ENCODE measurements at places on chromosomes 5 and 9.

- DNase-seq, result no peak
Measured at GRCh38 chr5:156936972-156937371, 26.1 kb downstream of the TIMD4 start.

DNA sequence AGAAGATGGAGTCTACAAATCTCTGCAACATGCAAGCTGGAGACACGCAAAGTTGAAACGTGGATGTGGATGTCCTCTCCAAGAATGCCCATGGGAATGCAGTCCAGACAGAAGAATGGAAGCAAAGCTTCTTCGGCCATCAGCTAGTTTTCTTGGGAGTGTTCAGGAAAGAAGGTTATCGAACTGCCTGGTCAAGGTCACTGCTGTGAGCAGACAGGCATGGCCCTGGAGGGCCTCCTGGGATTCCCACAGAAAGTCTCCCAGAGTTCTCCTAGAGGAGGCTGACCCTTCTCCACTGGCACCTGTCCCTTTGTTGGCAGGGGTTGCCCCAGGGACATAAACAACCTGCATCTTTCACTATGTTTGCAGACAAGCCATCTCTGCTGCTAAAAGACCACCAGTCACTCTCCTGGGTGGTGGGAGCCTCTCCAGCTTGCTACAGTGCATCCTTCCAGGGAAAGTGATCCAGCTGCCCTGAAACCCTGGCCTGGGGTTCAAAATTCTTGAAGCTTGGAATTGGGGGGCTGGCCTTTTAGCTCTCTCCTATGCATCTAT lies 265.8 kb downstream of the SYK start:
- no peak for DNase-seq

DNA sequence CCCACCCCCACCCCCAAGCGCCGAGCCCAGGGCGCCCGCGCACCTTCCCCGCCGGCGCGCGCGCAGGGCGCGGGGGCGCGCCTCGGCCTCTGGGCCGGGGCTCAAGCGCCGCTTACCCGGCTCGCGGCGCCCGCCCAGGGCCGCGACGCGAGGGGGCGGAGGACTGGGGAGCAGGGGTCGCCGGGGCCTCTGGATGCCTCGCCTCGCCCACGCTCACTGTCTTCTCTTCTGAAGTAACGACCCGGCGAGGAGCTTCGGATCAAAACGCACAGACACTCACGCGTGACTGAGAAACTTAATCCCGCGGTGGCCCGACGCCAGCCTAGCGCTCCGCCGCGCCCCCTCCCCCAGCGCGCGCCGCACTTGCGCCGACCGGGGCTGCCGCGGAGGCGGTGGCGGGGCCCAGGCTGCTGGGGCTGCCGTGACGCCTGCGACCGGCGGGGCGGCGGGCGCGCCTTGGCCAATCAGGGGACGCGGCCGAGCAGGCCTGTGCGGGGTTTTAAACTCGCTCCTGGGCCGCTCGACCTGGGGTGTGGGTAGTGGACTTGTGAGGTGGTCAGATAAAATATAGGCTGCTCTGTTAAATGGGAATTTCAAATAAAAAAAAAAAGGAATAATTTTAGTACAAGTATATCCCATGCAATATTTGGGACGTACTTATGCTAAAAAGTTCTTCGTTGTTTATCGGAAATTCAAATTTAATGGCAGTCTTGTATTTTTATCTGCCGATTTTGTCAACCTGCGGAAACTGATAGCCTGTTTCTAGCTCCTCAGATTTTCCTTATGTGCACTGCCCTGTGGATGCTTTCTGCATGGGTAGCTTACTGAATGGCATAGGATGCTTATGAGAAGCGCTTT lies at the start of gene MPDZ:
MPDZ (minus strand) TSS at position 409 of the 858 bp plus-strand sequence. CDS start 29,377 bp downstream, outside the sequence.
- DNase-seq, result peak; percentile 80

DNA sequence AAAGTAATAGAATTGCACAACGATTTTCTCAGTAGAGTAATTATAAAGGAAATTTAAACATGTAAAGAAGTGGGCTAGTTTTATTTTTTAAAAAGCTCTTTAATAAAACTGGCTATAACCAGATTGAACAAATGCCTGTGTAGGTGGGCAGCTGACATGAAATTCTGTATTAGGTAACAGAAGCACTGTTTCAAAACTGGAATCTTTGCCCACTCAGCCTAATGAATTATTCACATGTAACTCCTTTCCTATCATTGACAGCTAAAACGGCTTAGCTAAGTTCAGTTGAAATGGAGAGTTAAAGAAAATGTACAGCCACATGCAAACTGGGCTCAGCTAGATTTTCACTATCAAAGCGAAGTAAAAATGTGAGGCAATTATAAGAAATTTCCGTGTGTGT lies 1300.1 kb upstream of the ACO1 start:
- DNase-seq, result no peak

DNA sequence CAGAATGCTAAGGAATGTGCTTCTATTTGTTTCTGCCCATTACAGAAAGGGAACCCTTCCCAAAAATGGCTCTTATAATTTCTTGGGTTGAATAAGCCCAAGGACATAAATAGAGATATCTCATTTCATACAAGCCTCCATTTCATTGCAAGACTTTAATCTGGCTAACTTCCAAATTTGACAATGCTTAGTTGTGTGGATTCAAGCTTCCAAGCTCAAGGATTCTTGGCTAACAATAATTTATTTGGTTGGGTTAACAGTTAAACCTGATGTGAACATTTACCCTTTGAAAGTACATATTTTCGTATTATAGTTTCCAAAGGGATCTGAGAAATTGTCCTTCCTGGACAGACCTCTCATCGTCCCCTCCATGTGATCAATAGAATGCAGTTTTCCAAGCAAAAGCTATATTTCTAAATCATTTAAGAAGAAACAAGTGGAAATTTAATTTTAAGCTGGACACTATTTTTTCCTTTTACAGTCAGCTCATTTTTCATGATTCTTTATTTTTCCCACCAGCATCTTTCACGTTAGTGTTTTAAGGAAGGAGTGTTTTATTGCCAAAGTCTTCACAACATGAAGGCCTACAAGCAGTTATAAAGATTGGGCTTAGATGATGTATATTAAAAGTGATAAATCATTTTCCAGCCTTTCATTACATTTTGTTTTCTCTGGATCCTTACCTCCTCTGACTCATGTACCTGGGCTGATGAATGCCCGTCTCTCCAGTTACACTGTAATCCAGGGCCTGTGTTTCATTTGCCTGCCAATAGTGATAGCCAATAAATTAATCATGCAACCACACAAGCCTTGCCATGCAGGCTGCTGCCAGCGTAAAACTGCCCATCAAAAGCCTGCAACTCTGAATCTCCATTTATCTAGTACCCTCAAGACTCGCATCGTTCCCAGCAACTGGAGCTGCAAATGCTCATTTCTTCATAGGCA lies 176.7 kb downstream of the NTRK2 start:
- no peak for DNase-seq

GRCh38 chr5:61638476-61638875 lies 306.4 kb downstream of the ZSWIM6 start:
- no peak for DNase-seq

DNA sequence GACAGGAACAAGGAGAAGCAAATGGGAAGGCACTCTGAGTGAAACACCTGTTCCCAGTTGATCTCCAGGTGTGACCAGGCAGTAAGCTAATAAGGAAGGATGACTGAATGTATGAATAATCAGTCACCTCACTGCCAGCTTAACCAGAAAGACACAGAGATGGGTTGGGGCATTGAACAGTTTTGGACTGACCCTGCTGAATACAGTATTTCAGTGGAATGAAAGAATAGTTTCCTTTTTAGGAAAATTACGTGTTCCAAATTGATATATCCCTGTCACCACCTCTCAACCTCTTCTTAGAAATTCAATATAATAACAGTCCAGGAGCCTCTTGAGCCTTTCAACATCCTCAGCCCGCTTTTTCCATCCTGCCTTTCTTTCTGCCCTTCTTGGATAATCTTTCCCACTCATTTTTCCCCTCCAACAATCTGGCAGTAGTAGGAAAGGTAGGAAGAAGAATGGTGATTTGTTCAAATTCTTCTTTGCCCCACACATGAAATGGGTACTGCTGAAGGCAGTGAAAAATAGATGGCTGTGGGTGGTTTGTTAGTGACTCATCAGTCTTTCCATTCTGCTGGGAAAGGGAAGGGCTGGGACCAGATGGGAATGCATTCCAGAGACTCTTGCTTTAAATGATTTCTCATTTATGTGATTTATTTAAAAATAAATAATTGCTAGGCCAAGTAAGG lies 117.9 kb downstream of the ZSWIM6 start:
- no peak for DNase-seq

DNA sequence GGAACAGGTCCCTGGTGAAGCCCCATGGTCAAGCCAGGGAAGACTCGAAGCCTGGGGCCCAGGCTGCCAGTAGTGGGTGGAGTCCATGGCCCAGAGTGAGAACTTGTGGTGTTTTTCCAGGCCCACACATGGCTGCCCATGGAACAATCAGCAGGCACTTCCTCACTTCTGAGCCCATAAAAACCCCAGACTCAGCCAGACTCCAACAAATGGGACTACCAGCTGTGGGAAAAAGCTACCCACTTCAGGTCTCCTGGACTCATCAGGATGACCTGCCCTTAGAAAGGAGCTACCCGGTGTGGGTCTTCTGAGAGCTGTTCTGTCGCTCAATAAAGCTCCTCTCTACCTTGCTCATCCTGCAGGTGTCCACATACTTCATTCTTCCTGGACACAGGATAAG lies 108.9 kb downstream of the ST8SIA4 start:
- DNase-seq, result no peak

DNA sequence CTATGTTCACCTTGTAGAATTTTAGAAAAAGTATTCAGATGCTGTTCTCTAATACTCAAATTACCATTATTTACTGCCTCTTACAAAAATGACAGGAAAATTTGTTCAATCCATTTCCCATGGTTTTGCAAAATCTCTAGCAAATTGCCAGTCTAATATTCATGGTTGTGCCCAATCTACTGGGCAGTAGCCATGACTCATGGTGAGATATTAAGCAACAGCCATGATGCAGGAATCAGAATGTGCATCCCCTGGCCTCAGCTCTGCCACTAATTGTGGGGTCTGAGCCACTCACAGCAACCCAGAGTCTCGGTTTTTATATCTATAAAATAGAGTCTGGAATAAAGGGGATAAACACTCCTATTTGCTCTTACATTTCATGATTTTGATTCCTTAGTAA lies 353.6 kb downstream of the DEPDC1B start:
- DNase-seq, result no peak

- no peak for DNase-seq
Measured at GRCh38 chr5:88145611-88146467, 122.8 kb downstream of the TMEM161B start.

GRCh38 chr5:150765799-150766169 lies 7.0 kb upstream of the DCTN4 start:
- DNase-seq, result no peak

DNA sequence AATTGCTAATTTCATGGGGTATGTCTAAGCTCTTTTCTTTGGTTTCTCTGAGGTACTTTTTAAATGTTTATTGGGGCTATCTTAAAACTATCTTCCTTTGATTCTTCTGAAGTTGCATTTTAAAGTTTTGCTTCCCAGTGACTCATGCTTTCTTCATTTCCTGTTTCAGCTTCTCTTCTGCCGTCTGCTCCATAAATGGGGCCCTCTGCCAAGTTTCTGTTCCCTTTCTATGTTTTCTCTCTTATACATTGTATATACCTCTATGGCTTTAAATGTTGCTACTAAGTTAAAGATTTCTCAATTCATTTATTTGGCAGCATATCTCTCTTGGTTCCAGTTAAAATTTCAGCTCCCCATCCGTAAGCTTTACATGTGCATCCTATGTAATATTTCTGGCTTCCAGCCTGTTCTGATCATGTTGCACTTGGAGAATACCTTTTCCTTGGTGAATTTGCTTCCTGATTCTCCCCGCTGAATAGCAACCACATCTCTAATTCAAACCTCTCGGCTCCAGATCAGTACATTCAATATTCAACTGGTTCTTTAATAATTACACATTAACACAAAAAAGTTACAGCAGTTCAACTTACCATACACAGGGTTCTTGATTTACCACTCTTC lies 125.3 kb downstream of the ST8SIA4 start:
- DNase-seq, result no peak

DNA sequence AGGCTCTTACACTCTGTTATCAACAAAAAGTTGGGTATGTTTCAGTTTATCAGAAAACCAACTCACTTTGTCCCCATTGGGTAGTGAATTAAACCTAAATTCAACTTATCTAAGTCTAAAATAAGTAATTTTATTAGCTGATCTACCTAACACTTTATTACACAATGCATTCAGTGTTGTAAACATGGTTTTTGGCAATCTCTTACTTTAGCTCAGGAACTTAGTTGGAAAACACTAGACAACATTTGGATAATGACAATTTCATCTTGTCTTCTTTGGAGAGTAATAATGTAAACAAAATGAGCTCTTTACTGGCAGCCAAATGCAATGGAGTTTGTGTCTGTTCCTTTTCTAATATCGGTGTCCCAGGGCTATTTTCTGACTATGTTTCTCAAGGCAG lies 33.0 kb downstream of the FGF10 start:
- no peak for DNase-seq

DNA sequence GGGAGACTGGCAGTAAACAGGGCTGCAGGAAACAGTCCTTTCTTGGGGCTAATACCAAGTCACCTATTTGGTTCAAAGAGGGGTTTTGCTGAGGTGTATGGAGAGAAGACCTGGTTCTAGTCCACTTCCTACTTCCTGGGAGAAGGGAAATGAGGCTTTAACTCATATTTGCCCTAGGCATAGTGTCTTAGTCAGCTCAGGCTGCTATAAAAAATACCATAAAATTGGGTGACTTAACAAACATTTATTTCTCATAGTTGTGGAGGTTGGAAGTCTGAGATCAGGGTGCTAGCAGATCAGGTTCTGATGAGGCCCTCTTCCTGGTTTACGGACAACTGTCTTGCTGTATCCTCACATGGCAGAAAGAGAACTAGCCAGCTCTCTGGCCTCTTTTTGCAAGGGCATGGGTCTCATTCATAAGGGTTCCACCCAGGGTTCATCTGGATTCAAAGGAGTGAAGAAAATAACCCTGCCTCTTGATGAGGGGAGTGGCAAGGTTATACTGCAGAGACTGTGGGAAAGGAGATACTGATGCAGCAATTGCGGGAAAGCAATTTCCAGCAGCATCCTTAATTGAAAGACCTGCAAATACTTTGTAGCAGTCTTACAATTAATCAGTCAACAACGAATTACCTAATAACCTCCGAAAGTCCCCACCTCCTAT lies 40.5 kb downstream of the ANKDD1B start:
- DNase-seq, result no peak

DNA sequence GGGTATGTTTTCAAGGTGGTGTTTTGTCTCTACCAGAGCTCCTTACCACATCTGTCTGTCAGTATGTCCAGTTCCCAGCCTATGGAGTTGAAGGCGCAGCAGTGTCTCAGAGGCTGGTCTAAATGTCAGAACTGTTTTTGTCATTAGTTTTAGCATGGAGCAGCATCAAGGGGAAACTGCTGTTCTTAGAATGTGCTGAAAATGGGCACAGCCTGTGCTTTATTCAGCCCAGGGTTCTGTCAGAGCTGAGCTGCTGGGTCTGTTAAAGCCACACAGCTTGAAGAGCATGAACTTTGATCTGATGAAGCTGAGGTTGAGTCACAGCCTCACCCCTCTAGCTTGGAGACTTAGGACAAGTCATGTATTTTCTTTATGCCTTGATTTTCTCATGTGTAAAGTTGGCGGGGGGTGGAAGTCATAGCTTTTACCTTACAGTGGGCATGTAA lies 71.9 kb downstream of the RALGPS1 start:
- no peak for DNase-seq

All from tibial artery (tissue), 4 donors.